Vagina (tissue), 2 donors: ENCODE measurements at places on chromosomes 11 and 22. TPM values are rescaled to one million over a fixed set of nuclear protein-coding genes. Genes with fewer than 3 reads are reported as not detected.

DNA sequence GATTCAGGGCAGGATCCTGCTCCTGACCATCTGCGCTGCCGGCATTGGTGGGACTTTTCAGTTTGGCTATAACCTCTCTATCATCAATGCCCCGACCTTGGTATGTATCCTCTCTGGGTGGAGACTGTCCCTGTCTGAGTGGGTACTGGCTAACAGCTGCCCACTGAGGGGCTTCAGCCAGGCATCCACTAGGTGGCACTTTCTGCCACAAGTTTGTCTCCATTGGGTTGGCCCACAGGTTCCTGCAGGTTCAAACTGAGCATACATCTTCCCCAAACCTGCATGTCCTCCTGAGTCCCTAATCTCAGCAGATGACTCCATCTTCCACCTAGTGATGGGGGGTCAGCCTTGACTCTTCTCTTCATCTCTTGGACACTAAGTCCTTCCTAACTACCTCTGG lies 4.4 kb downstream of the SLC2A11 start:
- H3K36me3 ChIP-seq = no peaks in the 10 kb centered on the region
- peaks cover 14% of the 10 kb centered on the region for H3K4me1 ChIP-seq
- H3K27me3 ChIP-seq = no peaks in the 10 kb centered on the region

Gene SLC22A12
- total RNA-seq = not detected

GRCh38 chr22:39967103-39967829 lies 7.1 kb downstream of the TMA7B start:
- H3K27ac ChIP-seq = no peak overlapping the region
- H3K27me3 ChIP-seq = no peaks in the 10 kb centered on the region
- DNase-seq = no peak
- H3K4me1 ChIP-seq = no peaks in the 10 kb centered on the region
- H3K36me3 ChIP-seq = no peaks in the 10 kb centered on the region

DNA sequence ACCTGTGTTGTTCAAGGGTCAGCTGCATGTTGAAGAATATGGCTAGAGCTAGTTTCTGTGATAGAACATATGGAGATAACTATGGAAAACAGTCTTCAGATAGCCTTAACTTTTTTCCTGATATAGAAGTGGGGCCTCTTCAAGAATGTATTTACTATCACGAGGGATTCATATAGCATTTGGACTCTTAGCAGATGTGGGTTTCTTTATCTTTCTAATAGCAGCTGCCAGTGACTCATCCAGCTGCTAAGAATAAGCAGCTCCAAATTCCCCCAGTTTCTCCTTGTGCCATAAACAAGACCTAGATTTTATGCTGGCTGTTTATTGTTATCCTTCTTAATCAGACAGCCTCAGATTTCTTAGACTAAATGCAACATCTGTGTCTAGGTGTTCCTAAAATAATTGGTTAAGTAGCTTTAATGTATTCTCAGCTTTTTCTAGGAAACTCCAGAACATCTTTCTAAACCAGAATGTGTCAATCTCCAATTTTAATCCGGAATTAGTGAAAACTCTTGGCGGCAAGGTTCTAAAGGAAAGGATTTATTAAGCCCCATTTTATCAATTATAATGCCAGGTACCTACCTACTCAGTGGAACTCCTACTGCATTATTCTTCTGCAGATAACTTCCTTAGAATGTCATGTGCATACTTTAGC lies 119.8 kb downstream of the CSTPP1 start:
- no peaks in the 10 kb centered on the region for H3K36me3 ChIP-seq
- DNase-seq = no peak
- no peaks in the 10 kb centered on the region for H3K4me1 ChIP-seq
- no peak overlapping the region for H3K27ac ChIP-seq

DNA sequence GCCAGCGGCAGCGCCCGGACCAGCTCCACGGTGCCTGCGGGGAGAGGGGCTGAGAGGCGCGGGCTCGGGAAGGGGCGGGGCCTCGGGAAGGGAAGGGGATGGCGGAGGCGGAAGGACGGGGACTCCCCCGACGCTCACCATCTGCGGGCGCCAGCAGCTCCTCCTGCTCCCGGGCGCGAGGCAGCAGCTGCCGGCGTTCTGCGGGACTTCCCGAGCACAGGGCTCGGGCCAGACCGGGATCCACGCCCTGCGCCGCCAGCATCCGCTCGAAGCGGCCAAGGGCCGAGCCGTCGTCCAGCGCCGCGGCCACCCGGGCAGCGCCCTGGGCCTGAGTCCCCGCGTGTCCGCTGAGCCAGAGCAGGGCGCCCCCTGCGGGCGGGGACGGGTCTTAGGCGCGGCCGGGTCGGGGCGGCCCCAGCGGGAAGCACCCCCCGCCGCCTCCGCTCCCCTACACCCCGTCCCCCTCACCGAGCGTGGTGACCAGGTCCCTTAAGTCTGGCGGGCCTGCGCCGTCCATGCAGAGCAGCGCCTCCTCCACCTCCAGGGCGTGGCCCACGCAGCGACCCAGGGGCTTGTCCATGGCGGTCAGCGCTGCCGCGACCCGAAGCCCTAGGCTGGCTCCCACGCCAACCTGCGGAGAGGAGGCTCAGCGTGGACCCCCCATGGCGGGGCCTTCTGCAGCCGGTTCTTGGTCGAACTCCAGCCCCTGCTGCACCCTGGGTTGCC lies 873 bp upstream of the SCO2 start:
- peak overlapping the region; percentile 61 for H3K4me3 ChIP-seq
- peaks cover 55% of the 10 kb centered on the region for H3K4me1 ChIP-seq
- no peaks in the 10 kb centered on the region for H3K27me3 ChIP-seq
- no peak for DNase-seq
- peak overlapping the region; percentile 92 for H3K27ac ChIP-seq
- peaks cover 27% of the 10 kb centered on the region for H3K36me3 ChIP-seq

- no peaks in the 10 kb centered on the region for H3K27me3 ChIP-seq
- H3K4me1 ChIP-seq = no peaks in the 10 kb centered on the region
- H3K4me3 ChIP-seq = no peak overlapping the region
- no peaks in the 10 kb centered on the region for H3K36me3 ChIP-seq
- DNase-seq = no peak
- no peak overlapping the region for H3K27ac ChIP-seq
These were observed 7.6 kb upstream of the EXPH5 start for GRCh38 chr11:108601150-108601549.

DNA sequence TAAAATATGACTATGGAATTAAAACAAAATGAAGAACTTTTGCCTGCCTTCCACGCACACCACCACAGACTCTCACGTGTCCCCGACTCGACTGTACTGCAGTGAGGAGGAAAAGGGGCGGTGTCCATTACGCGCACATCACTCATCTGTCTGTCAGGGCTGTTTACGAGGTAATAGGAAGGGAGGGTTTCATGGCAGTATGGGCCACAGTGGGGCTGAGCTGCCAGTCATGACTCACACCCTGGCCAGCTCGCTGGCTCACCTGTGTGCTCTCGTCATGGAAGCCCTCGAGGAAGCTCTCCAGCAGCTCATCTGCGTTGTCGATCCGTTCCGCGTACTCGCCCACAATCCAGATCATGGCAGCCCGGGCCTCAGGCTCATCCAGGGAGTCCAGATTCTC lies 33.5 kb upstream of the RASL10A start:
- H3K4me3 ChIP-seq = no peak overlapping the region
- H3K27me3 ChIP-seq = no peaks in the 10 kb centered on the region
- no peak for DNase-seq
- H3K27ac ChIP-seq = no peak overlapping the region
- H3K36me3 ChIP-seq = no peaks in the 10 kb centered on the region
- no peaks in the 10 kb centered on the region for H3K4me1 ChIP-seq

Gene MRGPRF
- 84.5 TPM for total RNA-seq

DNA sequence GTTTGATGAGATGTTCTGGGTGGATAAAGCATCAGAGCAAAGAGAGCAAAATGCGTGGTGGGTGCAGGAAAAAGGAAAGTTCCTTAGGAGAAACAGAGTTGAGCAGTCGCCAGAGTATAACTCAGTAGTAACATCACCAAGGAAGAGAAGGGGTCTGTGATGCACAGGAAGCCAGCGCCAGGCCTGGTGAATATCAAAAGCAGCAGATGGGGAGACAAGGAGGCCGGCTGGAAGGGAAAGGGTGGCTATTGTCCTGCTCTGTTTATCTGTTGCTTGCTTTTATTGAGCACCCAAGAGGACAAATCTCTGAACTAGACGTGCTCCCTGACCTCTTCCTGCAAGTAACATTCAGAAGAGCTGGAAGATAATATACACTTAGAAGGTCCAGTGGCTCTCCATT lies 52.7 kb upstream of the GRAMD1B start:
- H3K4me3 ChIP-seq = no peak overlapping the region
- H3K4me1 ChIP-seq = no peaks in the 10 kb centered on the region
- no peaks in the 10 kb centered on the region for H3K36me3 ChIP-seq
- H3K27me3 ChIP-seq = no peaks in the 10 kb centered on the region
- DNase-seq = no peak

- H3K4me3 ChIP-seq = no peak overlapping the region
- no peak overlapping the region for H3K27ac ChIP-seq
- no peak for DNase-seq
- no peaks in the 10 kb centered on the region for H3K36me3 ChIP-seq
- H3K27me3 ChIP-seq = no peaks in the 10 kb centered on the region
These were observed 20.1 kb upstream of the MRGPRX2 start for GRCh38 chr11:19080579-19080993.

GRCh38 chr22:45320357-45320976 lies 10.7 kb downstream of the FAM118A start:
- no peaks in the 10 kb centered on the region for H3K36me3 ChIP-seq
- no peaks in the 10 kb centered on the region for H3K27me3 ChIP-seq
- no peak for DNase-seq

DNA sequence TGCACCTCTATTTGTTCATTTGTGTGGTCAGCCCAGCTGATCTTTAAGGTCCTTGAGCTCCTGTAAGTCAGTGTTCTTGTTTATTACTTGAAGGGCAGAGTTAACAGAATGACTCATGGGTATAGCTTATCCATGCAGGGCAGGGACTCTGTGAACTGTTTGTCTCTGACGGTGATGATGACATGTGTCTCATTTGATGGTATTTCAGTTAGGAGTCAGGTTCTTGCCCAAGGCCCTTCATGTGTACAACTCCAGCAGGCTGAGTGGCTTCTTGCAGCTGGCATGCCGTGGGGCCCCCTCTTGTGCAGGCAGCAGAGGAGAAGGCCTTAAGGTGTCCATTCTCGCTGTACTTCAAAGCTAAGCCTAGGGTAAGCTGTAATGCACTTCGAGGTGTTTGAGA lies 165.1 kb downstream of the DBX1 start:
- H3K27me3 ChIP-seq = no peaks in the 10 kb centered on the region
- no peak overlapping the region for H3K27ac ChIP-seq
- H3K4me3 ChIP-seq = no peak overlapping the region
- H3K4me1 ChIP-seq = no peaks in the 10 kb centered on the region

Gene NLRP14
- not detected for total RNA-seq

Gene CCDC87
- 0.74 TPM for total RNA-seq

GRCh38 chr11:98587884-98588283 lies 432.9 kb upstream of the CNTN5 start:
- no peak overlapping the region for H3K4me3 ChIP-seq
- no peaks in the 10 kb centered on the region for H3K27me3 ChIP-seq
- H3K4me1 ChIP-seq = no peaks in the 10 kb centered on the region
- no peaks in the 10 kb centered on the region for H3K36me3 ChIP-seq
- no peak for DNase-seq

GRCh38 chr22:36467042-36467810 lies 14.2 kb downstream of the TXN2 start:
- H3K27me3 ChIP-seq = no peaks in the 10 kb centered on the region
- H3K4me3 ChIP-seq = no peak overlapping the region
- peaks cover 70% of the 10 kb centered on the region for H3K4me1 ChIP-seq
- H3K36me3 ChIP-seq = no peaks in the 10 kb centered on the region

Gene SPINDOC
- 6.6 TPM for total RNA-seq

- no peaks in the 10 kb centered on the region for H3K36me3 ChIP-seq
- H3K4me1 ChIP-seq = no peaks in the 10 kb centered on the region
- no peak overlapping the region for H3K4me3 ChIP-seq
- DNase-seq = no peak
- H3K27me3 ChIP-seq = no peaks in the 10 kb centered on the region
These were observed 15.7 kb upstream of the IL10RA start for GRCh38 chr11:117970400-117971024.

DNA sequence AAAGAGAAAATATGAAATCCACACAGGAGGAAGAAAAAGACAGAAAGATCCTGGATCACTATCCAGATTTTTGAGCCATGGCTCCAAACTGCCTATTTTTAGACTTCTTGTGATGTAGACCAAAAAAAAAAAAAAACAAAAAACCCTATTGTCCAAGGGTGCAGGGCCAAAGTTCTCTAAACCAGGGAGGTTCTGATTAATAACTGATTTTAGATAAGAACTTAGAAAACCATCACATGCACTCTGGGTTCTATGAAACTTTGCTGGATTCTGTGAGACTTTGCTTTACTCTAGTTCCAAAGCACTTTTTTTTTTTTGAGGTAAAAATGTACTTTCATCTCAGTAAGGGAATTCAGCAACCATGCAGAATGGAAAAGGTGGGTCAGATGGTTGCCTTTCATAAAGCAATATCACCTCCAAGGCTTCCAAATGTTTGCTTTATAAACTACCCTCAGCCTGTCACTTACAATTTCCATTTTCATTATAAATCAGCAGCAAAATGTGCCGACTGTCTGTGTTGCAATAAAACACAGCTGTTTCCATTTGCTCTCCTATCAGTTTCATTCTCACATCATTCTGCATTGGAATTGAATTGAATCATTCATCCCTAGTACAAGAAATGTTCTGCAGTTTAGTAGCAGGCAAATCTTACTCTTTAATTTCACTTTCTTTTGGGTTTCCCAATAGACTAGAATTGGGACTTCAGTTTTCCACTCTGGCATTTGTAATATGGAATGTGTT lies 1584.3 kb upstream of the RAG2 start:
- no peaks in the 10 kb centered on the region for H3K27me3 ChIP-seq
- no peak overlapping the region for H3K27ac ChIP-seq
- no peaks in the 10 kb centered on the region for H3K4me1 ChIP-seq
- DNase-seq = no peak
- H3K36me3 ChIP-seq = no peaks in the 10 kb centered on the region

DNA sequence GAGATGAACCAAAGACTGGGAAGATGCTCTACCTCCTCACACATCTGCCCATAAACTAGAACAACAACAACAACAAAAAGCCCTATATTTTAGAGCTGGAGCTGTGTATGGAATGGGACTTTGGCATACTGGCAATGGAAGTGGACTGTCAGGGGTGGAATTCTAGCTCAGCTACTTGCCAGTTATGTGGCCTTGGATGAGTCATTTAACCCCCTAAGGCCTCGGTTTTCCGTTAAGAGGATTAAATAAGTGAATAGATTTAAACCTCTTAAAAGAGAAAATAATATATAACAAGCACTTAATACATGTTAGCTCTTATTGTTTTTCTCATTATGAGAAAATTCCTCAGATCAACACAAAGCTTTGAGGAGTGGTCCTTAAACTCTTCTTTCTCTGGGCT lies 195.0 kb downstream of the KIF18A start:
- no peak overlapping the region for H3K4me3 ChIP-seq
- H3K27me3 ChIP-seq = no peaks in the 10 kb centered on the region
- no peak overlapping the region for H3K27ac ChIP-seq
- no peak for DNase-seq
- H3K36me3 ChIP-seq = no peaks in the 10 kb centered on the region

- no peak for DNase-seq
- no peaks in the 10 kb centered on the region for H3K36me3 ChIP-seq
- no peaks in the 10 kb centered on the region for H3K4me1 ChIP-seq
- H3K27me3 ChIP-seq = no peaks in the 10 kb centered on the region
- no peak overlapping the region for H3K27ac ChIP-seq
- no peak overlapping the region for H3K4me3 ChIP-seq
These were observed 154.8 kb upstream of the TBCEL start for GRCh38 chr11:120869097-120869496.
